ENCODE measurements at places on chromosomes 7 and 10. TPM values are rescaled to one million over a fixed set of nuclear protein-coding genes. Genes with fewer than 3 reads are reported as not detected.

The LIPJ gene
- total RNA-seq: not detected

The AGR2 gene
- not detected for total RNA-seq

The CALU gene
- 623 TPM for total RNA-seq

The AKR1C1 gene
- total RNA-seq: 48.6 TPM

The TMEM229A gene
- 2.1 TPM for total RNA-seq

The ZNF394 gene
- 22.9 TPM for total RNA-seq

The AOAH gene
- total RNA-seq: not detected

The SORBS1 gene
- total RNA-seq: 5.8 TPM

The STEAP1 gene
- 72.7 TPM for total RNA-seq

The EPHB6 gene
- total RNA-seq: 6.5 TPM

The FRMPD2 gene
- not detected for total RNA-seq

The HMX3 gene
- total RNA-seq: not detected

The VPS37D gene
- 2.8 TPM for total RNA-seq

The TEX36 gene
- total RNA-seq: not detected

The PLAU gene
- total RNA-seq: 55.2 TPM

The ZNF804B gene
- not detected for total RNA-seq

The ARMH3 gene
- 5.8 TPM for total RNA-seq

The CPA2 gene
- total RNA-seq: not detected

The MALRD1 gene
- not detected for total RNA-seq

The STEAP1B gene
- total RNA-seq: 1.8 TPM

The LHPP gene
- 11.2 TPM for total RNA-seq

The ST7 gene
- 12.8 TPM for total RNA-seq

The SEMA4G gene
- total RNA-seq: 4.2 TPM

The BMPER gene
- 23.5 TPM for total RNA-seq

The CTAGE4 gene
- under 0.01 TPM for total RNA-seq

The HEPACAM2 gene
- not detected for total RNA-seq

The CUTC gene
- 18.5 TPM for total RNA-seq

Measured in cardiac atrium fibroblast (primary cell).